8988T (cell line): ENCODE measurements at places on chromosomes 5 and 9.

GRCh38 chr9:124251605-124252378 is 6.0 kb upstream of the NEK6 start:
- DNase-seq = no peak

DNA sequence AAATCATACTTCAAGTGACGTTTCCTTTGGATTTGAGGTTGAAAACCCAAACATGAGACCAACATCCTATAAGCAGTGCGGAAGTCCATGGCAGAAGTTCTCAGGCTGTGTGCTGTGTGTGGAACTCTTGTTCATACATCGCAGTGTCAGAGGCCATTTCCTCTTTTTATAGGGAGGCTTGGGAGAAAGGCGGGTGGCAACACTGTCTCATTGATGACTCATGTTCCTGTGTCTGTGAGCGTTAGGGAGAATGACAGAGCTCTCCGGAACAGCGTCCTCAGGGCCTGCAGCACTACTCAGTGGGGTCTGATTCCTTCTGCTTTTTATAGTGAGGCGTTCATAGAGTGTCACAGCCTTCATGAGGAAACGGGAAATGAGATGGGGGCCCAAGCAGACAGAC is 98.8 kb upstream of the BASP1 start:
- peak; percentile 85 for DNase-seq

DNA sequence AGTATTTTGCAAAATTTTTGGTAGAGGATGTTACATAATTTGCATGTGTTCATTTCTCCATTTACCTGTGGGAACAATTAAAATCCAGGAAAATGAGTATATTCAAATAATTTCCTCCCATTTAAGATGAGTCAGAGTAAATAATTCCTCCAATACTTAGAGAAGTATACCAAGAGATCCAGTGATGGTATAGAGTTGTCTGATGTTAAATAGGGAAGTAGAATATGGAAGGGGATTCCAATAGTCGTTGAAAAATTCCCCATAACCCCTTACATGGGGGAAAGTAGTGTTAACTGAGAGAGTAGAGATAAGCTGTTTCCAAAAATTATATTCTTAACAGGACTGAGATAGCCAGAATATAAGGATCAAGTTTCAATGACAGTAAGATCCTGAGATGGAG is 15.7 kb downstream of the CD274 start:
- no peak for DNase-seq

GRCh38 chr9:87140142-87140541 is 192.8 kb upstream of the GAS1 start:
- no peak for DNase-seq

DNA sequence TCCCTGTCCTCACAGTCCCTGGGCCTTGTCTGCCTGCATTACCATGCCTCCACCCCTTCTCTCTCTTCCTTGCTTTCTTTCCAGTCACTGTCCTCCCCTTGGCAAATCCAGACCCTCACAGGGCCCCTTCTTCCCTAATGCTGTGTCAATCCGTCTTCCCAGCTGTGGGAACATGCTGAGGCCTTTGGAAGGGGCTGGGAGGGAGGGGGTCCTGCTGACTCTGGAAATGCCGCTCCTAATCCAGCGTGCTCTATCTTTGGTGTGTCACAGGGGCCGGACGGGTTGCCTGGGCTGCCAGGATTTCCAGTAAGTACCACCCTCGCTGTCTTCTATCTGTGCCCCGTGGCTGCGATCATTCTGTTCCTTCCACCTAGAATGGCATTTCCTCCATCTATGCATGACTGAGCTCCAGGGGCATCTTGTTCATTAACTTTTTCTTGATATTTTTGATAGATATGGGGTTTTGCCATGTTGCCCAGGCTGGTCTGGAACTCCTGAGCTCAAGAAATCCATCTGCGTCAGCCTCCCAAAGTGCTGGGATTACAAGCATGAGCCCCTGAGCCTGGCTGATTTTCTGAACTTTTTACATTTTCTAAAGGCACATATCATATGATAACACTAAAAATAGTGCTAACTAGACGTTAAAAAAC is 64.5 kb upstream of the TGFBR1 start:
- no peak for DNase-seq

DNA sequence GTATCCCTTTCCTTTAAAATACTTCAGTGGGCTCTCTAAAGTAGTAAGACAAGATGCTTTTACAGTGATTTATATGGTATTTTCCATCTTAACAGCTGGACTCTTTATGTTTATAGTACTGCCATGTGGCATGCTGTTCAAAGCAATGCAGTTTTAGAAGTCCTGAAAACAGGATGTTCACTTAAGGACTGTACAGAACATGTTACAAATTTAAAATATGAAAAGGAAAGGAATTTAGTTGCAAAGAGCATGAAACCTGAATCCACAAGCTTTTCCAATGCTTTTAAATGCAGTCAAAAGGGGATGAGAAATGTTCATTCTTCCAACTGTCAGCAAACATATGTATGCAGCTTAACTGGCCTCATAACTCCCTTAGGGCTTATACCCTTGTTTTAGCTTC is 580.2 kb downstream of the EFNA5 start:
- DNase-seq = no peak

- DNase-seq = no peak
Observed at GRCh38 chr9:24011009-24011717, 185.1 kb upstream of the ELAVL2 start.

DNA sequence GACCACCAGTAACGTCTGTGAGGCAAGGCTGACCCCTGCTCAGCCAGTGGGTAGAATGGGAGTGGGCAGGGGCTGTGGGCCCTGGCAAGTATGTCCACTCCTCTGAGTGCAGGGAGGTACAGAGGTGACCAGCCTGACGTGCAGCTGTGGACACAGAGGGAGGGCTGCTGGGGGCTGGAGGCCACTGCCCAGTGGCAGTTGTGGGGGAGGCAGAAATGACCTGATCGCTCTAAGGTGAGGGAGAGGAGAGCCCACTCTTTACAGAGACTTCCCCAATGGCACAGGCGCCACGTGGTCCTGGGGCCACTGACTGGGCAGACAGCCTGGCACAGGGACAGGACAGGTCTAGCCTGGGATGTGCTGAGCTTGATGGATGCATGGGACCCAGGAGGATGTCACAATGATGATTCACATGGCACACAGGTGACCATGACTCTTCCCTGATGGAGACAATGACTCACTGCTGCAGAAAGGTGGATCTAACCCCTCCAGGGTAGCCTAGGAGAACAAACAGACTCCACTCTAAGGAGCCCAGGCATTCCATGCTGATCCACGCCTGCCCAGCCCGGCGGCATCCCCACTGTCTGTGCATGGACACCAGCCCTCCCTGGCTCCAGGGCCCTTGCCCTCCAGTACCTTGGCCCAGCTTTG is 7.7 kb downstream of the LPCAT1 start:
- peak; percentile 98 for DNase-seq

DNA sequence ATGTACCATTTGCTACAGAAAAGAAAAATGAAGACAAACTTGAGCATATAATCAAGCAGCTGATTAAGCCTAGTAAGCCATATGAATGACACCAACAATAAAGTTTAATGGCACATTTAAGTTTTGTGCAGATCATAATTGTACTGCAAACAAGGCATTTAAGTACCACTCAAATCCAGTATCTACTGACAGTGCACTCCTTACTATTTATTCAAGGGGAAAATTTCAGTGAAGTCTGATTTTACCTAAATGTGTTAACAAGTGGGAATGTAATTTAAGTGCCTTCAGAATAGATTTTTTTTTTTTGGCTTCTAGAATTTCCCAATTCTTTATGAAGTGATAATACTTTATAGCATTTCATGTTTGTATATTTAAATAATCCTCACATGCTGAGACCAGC is 341.0 kb upstream of the POU5F2 start:
- no peak for DNase-seq

DNA sequence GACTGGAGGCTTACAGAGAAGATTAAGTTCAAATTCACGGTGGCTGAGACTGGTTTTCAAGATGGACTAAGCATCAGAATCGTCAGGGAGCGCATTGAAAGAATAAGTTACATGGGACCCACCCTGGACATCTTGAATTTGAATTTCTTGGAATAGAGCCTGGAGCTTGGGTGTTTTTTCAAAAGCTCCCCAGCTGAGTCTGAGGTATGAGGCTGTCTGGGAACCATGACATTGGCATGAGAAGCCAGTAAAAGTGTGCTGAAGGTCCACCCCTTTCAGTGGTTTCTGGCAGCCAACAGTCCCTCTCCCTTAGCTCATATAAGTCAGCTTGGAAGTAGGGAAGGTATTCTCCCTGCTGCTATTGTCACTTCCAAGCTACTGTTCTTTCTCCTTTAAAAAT is 97.8 kb downstream of the MAST4 start:
- DNase-seq = no peak

DNA sequence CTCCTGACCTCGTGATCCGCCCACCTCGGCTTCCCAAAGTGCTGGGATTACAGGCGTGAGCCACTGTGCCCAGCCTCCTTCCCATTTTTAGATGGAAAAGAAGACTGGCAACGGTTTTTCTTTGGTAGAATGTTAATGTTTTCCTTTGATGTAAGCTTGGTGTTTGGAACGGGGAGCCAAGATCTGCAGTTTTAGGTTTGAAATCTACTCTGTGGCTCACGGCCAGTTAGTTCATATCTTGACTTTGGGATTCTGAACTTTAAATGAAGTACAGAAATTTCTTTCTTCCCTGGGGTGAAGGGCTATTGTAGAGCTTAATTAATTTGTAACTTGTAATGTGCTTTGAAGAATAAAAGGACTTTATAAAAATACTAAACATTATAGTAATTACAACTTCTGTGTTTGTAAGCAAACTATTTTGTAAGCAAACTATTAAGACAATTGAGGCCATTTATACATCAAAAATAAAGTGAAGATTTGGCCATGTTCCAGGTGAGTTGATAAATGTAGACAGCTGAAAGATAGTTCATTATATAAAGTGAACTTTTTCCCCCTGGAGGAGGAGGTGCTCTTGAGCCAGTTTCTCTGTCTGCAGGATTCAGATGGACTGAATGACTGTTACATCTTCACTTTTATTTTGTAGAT is 117.1 kb upstream of the TUT7 start:
- no peak for DNase-seq

- DNase-seq = no peak
Observed at GRCh38 chr5:158770506-158770905, 329.2 kb downstream of the EBF1 start.

DNA sequence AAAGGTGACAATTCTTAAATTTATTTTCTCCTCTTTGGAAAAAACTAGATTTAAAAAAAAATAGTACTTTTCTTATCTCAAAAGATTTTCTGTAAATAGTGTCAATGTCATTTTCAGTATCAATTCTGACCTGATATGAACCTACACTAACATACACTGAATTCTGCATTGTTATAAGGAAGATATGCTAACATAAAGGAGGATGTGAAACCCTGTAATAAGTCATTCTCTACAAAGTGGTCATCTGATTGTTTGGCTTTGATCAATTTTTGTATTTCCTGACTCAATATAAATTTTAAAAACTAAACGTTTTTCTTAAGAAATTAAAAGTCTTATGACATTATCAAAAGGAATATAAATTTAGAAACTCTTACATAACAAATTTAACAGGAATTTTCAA is 233.6 kb upstream of the EDIL3 start:
- DNase-seq = no peak

DNA sequence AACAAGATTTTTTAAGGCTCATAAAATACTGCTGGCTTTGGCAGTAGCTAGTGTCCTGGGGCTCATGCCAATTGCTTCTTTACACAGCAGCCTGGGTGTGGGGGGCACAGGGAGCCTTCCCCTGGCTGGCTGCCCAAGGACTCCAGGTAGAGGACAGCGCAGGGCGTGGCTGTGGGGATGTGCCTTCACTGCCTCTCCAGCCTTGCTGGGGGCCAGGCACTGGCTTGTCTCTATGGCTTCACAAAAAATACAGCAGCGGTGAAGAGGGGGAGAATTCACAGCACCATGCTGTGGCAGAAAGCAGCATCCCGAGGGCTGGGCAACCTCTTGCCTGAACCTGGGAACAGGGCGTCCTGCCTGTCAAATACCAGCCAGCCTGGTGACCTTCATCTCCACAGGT is 57.4 kb downstream of the DAP start:
- DNase-seq = no peak

- no peak for DNase-seq
Observed at GRCh38 chr5:152378730-152379129, 26.3 kb downstream of the NMUR2 start.

DNA sequence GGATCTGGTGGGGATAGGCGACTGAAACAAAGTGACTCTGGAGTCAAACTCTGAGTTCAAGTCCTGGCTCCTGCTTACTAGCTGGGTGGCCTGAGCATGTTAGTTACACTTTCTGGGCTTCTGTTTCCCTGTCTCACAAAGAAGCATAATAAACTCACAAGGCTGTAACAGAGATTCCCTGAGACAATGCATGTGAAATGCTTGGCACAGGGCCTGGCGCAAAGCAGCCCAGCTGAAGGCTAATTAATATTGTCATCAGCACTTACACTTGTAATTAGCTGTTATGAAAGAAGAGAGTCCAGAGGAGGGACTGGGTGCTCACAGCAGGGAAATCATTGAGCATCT is 64.1 kb upstream of the SPOCK1 start:
- DNase-seq = no peak

DNA sequence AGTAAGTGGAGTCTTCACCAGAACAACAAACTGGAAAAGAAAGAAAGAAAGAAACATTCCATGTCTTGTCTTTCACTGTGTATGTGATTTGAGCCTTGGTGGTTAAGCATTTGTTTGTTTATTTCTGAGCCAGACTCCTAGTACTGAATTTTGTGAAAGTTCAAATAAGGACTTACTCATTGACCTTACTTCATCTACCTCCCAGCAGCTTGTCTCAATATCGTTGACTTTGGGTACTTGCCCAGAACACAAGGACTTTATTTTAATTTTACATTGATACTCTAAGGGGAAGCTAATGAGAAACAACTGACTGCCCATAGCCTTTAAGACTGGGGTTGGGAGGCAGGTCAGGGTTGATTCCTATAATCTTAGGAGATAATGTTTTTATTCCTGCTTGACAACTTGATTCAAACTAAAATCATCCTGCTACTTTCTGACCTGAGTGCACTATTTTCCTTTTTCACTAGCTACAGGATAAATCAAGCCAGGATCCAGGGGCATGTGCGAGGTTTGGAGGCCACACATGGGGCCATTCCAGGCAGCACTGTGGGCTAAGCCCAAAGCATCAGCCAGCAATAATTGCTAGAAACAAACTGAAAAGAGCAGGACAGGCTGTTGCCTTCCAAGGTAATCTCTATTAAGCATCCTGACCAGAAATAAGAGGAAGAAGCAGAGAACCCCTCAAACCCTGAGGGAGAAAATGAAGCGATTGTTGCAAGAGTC is 138.9 kb upstream of the RUSC2 start:
- DNase-seq = no peak

DNA sequence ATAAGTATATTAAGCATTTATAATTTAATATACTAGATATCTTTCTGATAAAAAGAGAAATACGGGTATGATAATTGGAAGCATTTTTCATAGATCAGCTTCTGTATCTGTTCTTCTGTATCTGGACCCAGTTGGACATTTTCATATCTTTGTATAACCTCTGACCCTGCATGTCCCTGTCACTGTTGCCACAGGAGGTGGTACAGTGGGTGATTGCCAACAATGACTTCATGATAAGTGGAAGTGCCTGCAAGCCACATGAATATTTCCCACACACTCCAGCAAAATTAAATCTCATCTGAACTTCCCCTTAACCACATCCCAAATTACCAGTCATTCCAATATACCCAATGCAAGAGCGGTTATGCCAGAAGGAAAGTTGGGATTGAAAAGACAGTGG is 376.4 kb downstream of the ARRDC3 start:
- no peak for DNase-seq
